ENCODE measurements at places on chromosomes 5 and 9. TPM values are rescaled to one million over a fixed set of nuclear protein-coding genes. Genes with fewer than 3 reads are reported as not detected.
A peak's percentile ranks its signal among the peaks of the same experiment; 100 is the strongest.

DNA sequence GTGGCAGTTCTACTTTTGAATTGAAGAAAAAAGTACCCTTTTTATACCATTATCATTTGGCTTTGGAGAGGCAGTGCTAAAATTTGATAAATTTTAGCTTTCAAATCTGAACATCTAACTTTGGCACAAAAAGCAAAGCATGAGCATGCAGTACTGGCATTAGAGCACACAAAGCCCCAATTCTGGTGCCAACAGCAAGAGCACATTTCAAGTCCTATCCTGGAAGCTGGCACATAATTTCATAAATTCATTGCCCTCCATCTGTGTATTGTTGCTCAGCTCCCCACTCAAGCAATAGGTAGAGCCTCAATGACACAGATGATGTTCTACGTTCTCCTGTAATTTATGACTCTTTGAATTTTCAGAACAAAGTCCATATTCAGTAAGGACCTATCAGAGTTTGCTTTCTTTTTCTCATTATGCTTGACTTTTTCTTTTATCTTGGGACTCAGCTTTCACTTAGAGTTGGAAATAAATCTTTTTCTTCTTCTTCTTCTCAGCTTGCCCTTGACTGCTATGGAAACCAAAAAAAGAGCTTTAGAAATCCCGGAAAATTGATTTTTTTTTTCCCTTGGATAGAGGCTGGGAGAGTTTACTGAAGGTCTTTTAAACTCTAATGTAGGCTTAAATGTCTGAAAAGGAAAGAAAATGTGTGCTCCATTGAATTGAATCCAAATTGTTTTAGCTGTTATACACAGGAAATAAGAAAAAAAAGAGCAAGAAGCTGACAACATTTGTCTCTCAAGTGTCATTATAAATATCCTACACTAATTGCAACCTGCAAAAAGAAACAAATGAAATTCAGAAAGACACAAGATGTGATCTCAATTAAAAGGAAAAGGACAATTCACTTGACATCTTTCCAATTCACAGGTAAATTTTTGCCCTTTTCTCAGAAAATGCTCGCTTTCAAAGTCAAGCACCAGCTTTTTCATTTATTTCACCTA, 380.8 kb upstream of the CDH18 start:
- DNase-seq = no peak

GRCh38 chr9:128632066-128632465, 24.6 kb downstream of the DYNC2I2 start:
- no peak for DNase-seq

GRCh38 chr5:73911761-73912393, 285.9 kb downstream of the ARHGEF28 start:
- no peak for DNase-seq

IL3 gene
- polyA plus RNA-seq = not detected

APBA1 gene
- polyA plus RNA-seq = 0.22 TPM

DNA sequence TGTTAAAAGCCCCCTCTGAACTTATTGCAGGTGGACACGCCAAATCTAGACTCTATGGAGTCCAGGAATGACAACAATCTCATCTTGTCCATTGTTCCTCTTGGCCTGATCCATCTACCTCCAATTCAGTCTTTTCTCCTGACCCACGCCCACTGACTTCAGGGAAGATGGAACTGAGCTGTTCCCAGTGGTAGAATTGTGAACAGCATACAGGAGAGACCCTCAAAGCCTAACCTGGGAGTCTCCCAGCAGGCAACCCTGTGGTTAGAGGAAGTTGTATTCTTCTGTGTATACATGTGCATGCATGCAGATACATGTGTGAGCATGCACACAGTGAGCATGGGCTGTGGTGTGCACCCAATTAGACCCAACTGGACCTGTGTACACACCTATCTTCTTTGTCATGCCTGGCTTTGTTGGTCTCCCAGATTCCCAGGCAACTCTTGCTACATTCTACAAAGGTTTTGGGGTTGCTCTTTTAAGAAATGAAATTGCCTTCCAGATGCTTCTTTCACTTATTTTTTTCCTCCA, 286.0 kb downstream of the ZSWIM6 start:
- peak; percentile 36 for DNase-seq

GRCh38 chr9:124450241-124450924, at the start of gene ADGRD2:
Gene ADGRD2, plus strand, starts transcription at chr9:124450451. Its CDS starts 1,216 bp downstream, at chr9:124451667.
- no peak for DNase-seq

AMACR gene
- 21.1 TPM for polyA plus RNA-seq

GRCh38 chr5:160452036-160452435, 30.4 kb downstream of the PTTG1 start:
- DNase-seq = no peak

CCNJL gene
- polyA plus RNA-seq = 7.4 TPM

PPP3R2 gene
- not detected for polyA plus RNA-seq

DNA sequence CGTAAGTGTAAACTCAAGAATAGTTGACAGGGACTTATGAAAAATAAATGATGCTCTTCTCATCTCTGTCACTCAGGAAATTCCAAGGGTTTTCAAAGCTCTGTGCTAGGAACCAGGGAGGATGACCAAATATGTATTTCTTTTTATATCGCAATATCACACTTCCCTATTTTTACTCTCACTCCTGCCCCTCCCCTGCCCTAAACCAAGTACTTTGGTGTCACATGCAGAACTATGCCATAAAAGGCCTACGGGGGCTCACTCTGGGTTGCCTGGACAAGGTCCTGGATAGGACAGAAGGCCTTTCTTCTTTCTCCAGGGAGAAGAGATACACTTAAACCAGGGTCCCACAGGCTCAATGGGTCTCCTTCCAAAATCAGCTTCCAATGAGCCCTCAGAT, 8.3 kb upstream of the RETREG1 start:
- DNase-seq = no peak

DNA sequence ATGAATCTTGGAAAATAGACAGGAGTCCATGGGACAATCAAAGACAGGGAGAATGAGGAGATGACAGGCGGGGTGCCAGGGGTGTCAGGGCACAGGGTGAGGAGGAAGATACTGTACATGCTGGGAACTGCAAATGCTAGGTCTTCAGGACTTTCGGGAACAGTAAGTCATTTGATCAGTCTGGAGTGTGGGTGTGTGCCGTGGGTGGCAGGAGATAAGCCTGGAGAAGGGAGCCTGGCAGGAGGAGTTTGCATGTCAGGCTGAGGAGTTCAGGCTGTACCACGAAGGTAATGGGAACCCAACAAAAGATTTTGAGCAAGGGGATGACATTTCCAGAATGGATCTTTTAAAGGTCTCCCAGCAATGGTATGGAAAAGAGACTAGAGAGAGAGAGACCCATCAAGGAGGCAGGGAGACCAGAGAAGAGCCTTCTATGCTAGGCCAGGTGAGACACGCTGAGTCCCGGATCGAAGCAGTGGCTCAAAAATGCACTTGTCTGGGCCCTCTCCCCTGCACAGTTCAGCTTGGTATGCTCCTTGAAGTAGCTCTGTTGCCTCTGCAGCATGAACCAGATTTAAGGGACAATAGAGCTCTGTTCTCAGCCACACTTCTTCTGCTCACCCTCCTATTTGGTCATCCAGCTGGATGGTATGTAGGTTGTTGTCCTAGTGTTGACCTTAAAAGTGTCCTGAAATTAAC, 77.0 kb upstream of the FER start:
- no peak for DNase-seq

DNA sequence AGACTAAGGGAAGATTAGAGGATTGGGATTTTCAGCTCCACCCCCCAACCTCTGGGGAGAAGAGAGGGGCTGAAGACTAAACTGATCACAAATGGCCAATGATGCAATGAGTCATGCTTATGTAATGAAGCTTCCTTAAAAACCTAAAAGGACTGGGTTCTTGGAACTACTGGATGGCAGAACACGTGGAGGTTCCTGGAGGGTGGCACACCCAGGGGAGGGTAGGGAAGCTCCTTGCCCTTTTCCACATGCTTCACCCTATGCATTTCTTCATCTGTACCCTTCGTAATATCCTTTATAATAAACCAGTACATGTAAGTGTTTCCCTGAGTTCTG, 48.6 kb downstream of the ARHGEF28 start:
- DNase-seq = no peak

C5orf63 gene
- polyA plus RNA-seq = 4.1 TPM

SPARC gene
- polyA plus RNA-seq = 45.7 TPM

GRCh38 chr5:151483647-151484046, 36.2 kb downstream of the SLC36A1 start:
- DNase-seq = no peak

DNA sequence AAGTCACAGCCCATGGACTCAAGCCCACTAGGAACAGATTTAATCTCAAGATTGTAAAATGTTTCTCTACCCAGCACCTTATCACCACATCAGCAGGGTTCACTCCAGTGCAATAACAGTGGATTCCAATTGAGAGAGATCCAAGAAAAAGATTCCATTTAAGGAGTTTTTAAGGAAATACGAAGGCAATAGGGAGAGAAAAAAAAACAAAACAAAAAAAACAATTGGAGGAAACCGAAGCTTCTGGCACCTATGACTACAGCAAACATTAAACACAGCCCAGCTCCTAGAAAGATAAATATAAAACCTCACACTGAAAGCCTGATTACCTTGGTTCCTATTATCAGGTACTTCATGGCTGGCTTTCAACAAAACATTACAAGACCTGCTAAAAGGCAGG, 192.7 kb downstream of the DAB2IP start:
- DNase-seq = no peak

- DNase-seq = no peak
Measured at GRCh38 chr9:126620478-126620877, 6.8 kb downstream of the LMX1B start.

GRCh38 chr5:89983216-89983615, 426.3 kb downstream of the CETN3 start:
- no peak for DNase-seq

Measured in A549 (cell line).